HCEC 1CT (cell line): ENCODE measurements at places on chromosomes 13 and 19.

GRCh38 chr13:45242070-45242469, 41.2 kb upstream of the KCTD4 start:
- peak; percentile 44 for DNase-seq

DNA sequence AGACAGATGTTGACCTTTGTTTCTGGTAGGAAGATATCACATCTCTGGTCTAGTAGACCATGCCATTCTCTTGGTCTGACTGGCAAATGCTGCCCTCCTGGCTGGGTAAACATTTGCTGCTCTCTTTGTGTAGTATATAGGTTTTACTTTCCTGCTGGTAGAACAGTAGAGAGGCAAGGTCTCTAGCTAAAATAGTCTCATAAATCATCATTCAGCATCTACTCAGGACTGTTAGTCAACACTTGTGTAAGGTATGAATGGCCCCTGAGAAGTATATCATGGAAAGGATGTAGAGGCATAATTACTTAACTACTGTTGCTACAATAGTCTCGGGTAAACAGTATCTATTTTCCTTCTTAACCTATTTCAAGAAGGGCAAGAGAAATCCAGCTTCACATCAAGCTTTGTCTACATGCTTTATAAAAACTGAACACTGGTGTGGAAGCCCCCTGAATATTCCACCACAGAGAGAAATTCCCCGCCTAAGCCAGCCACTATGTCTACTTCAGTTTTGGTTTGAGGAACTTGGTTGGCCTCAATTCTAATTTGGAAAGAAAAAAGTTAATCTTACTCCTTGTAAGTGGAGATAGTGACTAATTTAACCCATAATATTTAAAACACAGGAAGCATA, 18.4 kb upstream of the MYCBP2 start:
- DNase-seq: no peak

- DNase-seq: no peak
Measured at GRCh38 chr19:51754109-51754508, 2.4 kb upstream of the FPR1 start.

DNA sequence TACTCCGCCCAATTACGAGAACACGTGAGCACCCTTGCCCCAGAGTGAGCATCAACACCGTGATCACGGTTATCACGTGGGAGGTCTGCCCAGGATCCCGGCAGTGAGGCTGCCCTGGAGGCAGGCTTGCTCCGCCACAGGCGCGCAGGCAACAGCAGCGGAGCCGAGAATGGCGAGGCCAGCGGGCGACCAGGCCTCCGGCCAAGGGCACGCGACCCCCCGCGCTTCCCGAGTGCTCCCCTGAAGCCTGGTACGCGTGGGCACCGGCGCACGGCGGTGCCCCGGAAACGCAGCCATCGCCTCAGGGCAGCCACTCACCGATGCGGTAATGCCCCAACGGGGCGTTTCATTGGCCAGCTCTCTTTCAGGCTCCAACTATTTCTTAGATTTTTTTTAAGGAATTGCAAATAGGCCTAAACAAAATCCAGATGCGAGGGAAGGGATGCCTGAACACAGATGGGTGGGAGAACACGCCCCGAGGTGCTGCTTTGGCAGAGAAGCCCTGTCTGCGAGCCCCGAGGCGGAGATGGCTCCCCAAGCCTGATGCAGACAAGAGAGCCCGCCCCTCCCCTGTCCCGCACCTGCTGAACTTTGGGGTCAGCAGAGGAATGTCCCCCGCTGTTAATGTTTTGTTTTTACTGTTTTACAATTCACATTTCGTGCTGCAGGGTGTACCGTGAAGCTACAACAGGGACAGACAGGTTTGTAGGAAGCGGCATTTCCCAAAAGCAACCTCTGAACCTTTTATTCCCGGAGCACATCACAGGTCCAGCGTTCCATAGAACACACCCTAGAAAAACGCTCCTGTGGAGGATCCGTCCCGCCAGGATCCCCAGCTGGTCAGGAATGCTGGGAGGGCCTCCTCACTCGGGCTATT, 132.7 kb downstream of the ZDHHC20 start:
- DNase-seq: peak; percentile 4

GRCh38 chr13:22091971-22092300, 421.1 kb downstream of the FGF9 start:
- no peak for DNase-seq

GRCh38 chr13:52994051-52994450, 34.6 kb upstream of the OLFM4 start:
- DNase-seq: no peak

GRCh38 chr19:4431808-4432674, 25.6 kb downstream of the UBXN6 start:
- DNase-seq: no peak

DNA sequence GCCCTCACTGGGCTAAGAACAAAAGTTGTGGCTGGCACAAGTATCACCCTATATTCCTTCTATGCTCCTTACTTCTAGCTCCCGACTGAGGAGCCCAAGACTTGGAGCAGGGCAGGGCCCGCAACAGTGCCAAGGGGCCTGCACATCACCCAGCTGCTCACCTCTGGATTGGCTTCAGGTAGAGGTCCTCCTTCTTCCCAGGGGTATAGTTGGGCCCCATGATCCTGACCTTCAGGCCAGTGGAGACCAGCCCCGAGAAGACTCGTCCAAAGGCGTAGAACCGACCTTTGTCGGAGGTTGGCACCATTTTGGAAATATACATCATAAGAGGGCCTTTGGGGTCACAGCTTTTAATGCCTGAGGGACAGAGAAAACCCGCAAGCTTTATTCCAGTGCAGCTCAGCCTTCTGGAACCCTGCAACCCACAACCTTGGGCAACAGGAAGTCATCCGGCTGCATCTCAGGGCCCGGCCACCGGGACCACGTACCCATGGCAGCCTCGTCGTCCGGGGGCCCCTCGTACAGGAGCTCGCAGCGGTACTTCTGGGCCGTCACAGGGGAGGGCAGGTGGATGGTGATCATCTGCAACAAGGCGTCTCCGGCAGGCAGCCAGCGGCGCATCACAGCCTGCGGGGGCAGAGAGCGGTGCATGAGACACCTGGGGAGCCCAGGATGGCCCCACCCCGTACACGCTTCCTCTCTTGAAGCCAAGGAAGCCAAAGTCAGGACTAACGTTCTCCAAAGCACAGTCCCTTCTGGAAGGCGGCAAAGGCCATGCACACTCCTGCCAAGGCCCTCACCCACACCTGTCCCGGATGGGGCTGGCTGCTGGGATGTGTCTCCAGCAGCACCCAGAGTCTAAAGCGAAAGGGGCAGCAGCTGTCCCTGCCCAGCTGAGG, 4.7 kb downstream of the EEF2 start:
- DNase-seq: no peak

GRCh38 chr13:101258509-101258908, 157.8 kb downstream of the NALCN start:
- DNase-seq: no peak

DNA sequence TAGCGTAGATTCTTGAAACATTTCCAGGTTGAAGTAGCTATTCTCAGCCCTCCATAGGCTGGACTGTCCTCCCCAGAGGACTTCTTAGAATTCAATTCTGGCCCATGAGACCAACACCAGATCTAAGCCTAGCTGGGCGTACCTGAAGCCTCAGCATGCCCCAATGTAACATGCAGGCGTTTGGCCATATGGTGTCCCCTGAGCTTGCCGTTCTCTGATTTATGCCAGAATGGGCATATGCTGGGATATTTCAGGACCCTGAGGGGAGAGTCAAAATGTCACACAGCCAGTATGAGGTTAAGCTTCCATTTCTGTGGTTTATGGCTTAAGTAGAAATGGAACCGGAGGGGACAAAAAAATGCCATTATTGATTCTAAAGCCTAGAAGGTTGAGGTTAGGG, 317.7 kb upstream of the OBI1 start:
- DNase-seq: no peak

- DNase-seq: no peak
Measured at GRCh38 chr13:40629678-40630384, 36.6 kb downstream of the FOXO1 start.

DNA sequence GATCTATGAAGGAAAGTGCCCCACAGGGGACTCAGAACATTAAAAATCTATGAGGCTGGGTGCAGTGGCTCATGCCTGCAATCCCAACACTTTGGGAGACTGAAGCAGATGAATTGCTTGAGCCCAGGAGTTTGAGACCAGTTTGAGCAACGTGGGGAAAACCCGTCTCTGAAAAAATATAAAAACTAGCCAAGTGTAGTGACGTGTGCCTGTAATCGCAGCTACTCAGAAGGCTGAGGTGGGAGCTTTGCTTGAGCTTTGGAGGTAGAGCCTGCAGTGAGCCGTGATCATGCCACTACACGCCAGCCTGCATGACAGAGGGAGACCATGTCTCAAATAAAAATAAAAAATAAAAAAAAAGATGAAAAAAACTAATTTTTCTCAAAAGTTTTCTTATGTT, 1070.6 kb downstream of the PCDH9 start:
- no peak for DNase-seq

- no peak for DNase-seq
Measured at GRCh38 chr13:36414461-36414860, 17.8 kb upstream of the CCNA1 start.

GRCh38 chr13:31219909-31220598, 20.3 kb downstream of the B3GLCT start:
- no peak for DNase-seq

DNA sequence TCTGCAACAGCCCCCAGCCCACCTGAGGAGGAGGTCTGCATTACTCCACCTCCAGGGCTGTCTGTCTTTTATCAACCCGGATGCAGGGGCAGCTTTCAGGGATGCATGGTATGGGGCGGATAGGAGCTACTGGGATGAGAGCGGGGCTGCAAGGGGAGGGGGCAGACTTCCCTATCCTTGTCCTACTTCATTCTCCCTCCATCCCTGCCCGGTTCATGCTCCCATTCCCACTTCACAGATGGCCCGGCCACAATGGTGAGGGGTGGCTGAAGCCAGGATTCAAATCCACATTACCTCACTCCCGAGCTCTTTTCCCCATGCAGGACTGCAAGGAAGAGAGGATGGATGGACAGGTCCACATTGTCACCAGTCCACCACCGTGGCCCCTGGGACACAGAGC, 40.5 kb upstream of the VSTM2B start:
- DNase-seq: no peak

- DNase-seq: no peak
Measured at GRCh38 chr19:45283443-45284033, 32.5 kb downstream of the MARK4 start.

DNA sequence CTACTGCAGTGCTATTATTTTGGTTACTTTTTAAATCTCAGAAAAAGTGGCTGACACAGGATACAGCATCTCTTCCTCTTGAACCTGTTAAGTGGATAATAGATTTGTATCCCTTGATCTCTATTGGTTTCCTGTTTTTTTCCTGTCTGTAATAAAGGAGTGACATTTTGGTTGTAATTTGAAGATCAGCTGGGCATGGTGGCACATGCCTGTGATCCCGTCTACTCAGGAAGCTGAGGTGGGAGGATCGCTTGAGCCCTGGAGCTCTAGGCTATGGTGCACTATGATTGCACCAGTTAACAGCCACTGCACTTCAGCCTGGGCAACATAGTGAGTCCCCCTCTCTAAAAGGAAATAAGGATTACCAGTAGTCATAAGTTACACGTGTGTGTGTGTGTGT, 46.8 kb downstream of the METTL21C start:
- DNase-seq: no peak

DNA sequence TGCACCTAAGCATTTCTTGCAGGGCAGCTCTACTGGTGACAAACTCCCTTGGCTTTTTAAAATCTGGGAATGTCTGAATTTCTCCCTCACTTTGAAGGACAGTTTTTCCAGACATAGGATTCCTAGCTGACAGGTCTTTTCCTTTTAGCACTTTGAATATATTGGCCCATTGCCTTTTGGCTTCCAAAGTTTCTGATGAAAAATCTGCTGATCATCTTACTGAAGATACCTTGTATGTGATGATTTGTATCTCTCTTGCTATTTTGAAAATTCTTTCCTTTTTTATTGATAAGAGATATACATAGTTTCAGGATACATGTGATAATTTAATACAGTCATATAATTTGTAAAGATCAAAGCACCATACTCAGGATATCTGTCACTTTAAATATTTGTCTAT, 211.1 kb downstream of the ZIC5 start:
- no peak for DNase-seq

DNA sequence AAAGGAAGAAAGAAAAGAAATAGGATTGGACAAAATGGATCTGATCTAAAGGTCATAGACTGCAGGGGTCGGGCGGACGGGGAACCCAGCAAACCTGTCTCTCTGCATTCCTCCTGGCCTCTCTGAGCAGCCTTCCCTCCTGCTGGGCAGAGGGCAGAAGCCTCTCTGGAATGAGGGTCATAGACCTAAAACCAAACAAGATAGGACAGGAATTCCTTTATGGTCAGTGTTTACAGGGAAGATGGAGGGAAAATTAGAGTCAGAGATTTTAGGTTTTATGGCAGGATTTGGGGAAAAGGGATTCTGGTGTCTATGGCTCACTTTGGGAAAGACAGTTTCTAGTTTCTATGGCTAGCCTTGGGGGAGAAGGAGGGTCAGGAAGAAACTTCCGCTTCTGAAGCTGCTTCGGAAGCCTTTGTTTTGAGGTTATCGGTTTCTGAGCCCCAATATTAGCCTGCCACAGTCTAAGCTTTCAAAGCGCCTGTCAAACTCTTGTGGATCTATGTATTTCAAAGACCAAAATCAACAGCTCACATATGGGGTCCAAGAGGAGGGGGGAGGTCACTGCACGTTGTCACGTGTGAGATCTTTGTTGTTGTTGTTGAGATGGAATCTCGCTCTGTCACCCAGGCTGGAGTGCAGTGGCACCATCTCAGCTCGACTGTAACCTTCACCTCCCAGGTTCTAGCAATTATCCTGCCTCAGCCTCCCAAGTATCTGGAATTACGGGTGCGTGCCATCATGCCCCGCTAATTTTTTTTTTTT, 18.9 kb upstream of the DPRX start:
- DNase-seq: no peak

- no peak for DNase-seq
Measured at GRCh38 chr19:23539499-23539898, 144.2 kb upstream of the ZNF91 start.

GRCh38 chr19:10501971-10502523, 1.1 kb downstream of the KEAP1 start:
- peak; percentile 22 for DNase-seq

DNA sequence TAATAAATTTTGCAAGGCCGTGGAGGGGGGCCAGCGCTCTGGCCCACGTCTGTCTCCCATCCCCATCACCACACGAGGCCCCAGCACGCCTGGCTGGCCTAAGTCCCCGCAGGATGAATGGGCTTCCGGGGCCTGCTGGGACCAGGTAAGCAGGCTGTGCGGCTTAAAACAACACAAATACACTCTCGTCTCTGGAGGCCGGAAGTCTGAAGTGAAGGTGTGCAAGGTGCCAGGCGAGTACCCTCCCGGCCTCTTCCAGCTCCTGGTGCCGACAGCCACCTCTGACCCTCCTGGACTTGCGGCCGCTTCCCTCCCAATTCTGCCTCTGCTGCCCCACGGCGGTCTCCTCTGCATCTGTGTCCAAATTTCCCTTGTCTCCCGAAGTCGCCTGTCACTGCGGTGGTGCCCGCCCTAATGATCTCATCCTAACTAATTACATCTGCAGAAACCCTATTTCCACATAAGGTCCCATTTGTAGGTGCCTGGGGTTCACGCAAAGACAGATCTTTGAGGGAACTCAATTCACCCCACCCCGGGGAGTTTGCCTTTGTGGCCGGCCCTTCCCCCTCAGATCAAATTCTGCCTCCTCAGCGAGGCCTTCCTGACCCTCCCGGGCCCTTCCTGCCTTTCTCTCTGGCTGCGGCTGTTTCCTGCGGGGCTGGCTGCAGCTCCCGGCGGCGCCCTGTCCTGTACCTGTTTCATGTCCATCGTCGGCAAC, 8.1 kb upstream of the PTBP1 start:
- no peak for DNase-seq
